HTR-8/SVneo (cell line): ENCODE measurements at places on chromosomes 1 and 21.

DNA sequence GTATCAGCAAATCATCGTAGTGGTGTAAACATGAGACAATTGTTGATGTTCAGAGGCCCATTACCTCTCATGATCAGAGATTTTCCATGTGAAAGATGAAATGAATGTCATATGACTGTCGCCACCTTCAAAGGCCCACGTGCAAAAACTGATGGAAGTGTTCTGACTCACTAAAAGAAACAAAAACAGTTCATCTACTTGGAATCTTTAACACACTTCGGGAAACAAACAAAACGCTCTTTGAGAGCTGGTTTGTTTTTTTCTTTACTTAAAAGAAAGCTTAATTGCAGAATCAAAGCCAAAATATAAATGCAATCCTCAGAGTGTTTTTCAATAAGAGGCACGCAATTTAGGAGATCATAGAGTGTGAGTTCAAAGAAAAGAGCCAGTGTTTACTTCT lies 100.8 kb downstream of the PLPPR4 start:
- DNase-seq, result no peak

DNA sequence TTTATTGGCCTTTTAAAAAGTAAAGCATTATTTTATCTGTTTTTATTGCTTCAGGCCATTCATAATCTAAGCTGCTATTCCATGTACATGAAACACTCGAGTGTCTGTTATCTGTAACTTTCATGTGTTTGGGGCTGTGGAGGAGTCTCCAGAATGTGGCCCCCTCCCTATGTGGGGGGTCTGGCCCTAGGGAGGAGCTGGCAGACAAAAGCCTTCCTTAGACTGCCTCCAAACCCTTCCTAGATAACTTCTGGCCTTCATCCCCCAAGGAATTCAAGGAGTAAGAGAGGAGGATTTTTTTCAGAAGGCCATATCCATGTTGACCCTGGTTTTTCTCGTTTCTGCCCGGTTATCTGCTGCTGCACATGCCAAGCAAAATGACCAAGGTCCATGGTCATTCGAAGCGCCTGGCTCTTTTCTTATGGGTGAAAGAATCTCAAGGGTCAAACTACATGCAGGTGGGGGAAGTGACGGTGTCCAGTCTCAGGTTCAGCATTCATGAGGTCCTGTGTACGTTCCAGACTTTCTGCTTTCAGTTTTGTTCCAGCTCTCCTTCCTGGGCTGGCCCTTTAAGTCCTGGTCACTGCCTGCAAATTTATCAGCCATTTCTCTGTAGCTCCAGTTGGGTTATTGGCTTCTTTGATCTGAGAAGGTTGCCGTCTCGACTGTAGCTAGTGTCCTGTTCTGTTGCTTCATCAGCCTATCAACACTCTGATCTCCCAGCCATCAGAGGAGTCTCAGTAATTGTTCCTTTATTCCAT lies 8.3 kb downstream of the TENT5C start:
- DNase-seq, result no peak

DNA sequence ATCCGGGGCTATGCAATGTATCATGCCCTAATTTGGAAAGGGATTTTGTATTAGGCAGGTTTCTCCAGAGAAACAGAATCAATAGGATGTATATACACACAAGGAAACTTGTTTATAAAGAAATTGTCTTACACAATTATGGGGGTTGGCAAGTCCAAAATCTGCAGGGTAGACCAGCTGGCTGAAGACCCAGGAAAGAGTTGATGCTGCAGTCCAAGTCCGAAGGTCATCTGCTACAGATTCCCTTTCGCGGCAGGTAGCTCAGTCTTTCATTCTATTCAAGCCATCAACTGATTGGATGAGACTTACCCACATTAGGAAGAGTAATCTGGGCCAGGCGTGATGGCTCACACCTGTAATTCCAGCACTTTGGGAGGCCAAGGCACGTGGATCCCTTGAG lies 54.6 kb upstream of the CXADR start:
- DNase-seq, result no peak

DNA sequence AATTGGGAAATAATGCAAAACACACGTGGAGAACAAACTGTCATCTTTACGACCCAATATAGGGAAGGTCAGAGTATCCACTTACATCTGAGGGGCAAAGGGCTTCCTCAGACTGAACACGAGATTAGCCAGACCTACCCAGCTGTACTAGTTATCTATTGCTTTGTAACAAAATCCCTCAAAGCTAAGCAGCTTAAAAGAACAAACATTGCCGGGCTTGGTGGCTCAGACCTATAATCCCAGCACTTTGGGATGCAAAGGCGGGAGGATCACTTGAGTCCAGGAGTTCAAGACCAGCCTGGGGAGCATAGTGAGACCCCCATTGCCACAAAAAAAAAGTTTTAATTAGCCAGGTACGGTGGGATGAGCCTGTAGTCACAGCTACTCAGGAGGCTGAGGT lies 262.8 kb downstream of the LTN1 start:
- DNase-seq, result no peak

DNA sequence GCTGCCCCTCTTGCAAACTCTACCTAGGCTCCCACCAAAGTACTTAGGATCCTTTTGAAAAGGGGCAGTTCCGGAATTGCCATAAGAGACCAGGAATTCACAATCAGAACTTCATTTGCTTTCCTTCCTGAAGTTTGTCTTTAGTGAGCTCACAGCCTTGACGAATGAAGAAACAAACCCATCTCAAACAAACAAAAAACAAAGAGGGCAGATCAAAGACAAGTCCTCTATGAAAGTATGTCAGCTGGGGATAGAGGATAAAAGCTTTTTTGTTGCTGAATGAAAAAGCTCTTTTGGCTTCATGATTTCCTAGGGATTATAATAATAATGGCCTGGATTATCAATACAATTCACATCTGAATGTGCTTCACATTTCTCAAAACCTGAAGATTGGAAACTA lies 357.9 kb upstream of the DUSP10 start:
- no peak for DNase-seq

DNA sequence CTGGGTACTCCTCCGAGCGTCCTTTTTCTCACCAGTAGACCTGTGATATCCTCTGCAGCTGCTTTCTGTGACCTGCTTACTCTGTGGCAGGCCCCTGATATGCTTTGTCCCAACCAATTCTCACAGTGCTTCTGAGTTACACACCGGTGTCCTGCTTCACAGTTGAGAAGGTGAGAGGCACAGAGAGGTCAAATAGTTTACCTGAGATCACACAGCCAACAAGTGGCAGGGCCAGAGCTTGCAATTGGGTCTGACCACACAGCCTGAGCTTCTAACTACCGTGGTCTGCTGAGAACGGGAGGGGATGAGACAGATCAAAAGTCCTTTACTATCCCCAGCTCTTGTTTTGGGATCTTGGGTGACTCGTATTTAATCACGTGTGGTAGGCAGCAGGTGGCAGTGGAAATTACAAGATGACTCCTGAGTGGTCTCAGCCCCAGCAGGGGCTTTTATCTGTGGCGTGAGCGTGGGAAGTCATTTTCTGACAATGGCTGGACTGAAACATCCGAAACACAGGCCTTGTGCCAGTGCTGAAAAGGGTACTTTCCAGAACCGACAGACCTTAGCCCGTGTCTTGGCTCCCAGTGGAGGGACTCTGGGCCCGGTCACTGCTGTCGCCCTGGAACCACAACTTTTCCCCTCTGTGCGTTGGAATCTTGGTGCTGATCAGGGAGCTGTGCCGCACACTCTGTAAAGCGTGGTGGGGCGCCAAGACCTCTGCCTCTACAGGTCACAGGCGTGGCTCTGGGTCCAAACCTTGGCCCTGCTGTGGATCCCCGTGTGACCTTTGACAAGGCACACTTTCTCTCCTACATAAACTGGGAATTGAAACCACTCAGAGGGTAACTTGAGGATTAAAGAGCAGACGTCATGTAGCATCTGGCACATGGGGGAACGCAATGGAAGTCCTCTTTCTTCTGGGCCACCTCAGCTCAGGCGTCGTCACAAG lies 11.9 kb downstream of the THEMIS2 start:
- DNase-seq, result no peak

- no peak for DNase-seq
These were observed 63.4 kb upstream of the STUM start for GRCh38 chr1:226485192-226485591.

- peak; percentile 77 for DNase-seq
These were observed 34.1 kb downstream of the OR2G3 start for GRCh38 chr1:247639381-247639981.

DNA sequence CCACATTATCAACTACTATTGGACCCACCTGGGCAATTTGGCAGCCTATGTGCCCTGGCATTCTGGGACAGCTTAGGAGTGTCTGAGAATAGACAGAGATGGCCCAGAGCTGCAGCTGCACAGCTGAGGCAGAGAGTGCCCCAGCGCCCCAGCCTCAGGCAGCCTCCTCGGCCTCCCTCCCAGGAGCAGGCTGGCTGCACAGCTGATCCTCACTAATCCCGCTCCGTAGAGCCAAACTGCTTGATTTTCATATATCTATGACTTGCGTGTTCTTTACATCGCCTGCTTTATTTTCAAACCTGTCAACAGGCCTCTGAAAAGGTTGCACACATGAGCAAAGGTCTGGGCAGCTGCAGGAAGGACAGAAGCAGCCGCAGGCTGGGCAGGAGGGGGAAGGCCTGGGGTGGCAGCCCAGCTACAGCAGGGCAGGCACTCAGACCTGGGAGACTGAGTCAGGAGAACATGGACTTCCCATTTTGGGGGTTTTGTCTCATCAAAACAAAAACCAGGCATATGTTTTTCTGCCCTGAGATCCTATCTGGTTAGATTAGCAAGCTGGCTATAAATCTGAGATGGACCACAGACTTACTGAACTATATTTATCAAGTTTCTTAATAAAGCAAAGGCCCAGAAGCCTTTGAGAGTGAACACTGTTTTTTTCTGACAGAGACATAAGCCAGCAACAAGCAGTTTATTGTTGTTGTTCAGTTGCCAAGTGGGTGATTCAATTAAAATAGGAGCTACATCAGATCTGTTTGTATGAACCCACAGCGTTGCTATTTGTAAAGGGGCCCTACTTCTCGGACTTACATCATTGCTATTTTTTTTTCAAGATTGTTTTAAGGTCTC lies 301.8 kb upstream of the DUSP10 start:
- no peak for DNase-seq

GRCh38 chr1:167465018-167465417 lies 53.3 kb downstream of the CD247 start:
- no peak for DNase-seq

- DNase-seq, result peak; percentile 25
These were observed 69.2 kb upstream of the SGIP1 start for GRCh38 chr1:66464802-66465201.

- peak; percentile 21 for DNase-seq
These were observed 698 bp downstream of the MOV10 start for GRCh38 chr1:112674986-112675727.

GRCh38 chr1:180310095-180310494 lies 80.0 kb downstream of the LHX4 start:
- DNase-seq, result no peak

DNA sequence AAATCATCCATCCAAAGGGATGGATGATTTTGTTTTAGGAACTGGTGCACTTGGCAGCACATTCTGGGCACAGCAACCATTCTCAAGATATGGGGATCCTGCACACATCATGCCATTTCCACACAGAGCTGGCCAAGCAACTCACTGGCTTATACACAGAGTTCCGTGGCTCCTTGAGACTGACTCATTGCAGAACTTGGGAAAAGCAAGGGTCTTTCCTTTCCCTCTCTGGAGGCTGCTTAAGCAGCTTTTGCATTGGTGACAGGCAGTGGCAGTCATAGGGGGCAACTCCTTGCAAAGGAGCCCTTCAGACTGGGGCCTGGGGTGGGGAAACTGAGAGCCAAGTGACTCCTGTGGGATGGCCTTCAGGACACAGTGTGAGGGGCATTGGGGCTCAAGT lies 1.9 kb upstream of the MAD2L2 start:
- no peak for DNase-seq

DNA sequence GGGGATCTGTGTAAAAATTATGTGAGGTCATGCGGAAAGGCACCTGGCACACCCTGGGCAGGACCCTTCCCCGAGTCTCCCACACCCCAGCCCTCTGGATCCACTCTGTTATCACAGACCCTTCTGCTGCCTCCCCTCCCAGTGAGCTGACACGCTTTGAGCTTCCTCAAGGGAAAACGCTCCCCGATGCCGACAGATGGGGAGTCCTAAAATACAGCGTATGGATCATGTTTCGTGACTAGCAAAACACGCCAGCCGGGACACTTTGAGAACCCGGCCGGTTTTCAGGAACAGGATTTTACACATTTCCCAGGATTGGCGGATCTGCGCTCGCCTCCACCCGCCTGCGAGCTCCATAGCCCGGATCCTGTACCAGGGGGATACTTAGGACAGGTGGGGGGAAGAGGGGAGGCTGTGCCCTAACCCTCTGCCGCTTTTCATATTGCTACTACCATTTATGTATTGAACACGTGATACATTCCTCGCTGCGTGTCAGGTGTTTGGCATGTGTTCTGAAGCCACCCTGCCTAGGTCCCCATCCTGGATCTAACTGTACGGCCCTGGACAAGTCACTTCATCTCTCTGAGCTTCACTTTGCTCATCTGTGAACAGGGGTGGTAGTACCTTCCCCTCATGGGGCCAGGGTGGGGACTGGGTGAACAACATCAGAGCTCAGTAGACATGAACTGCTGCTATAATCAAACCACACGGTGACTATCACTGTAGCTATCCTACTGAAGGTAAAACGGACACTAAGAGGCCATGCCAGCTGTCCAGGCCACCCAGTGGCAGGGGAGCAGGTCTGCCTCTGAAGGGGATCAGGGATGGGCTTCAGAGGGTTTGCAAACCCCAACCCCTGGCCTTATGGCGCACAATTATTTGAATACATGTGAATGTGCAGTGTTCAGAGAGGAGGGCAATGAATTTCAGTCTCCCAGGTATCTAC lies 63.2 kb downstream of the SSBP3 start:
- no peak for DNase-seq

DNA sequence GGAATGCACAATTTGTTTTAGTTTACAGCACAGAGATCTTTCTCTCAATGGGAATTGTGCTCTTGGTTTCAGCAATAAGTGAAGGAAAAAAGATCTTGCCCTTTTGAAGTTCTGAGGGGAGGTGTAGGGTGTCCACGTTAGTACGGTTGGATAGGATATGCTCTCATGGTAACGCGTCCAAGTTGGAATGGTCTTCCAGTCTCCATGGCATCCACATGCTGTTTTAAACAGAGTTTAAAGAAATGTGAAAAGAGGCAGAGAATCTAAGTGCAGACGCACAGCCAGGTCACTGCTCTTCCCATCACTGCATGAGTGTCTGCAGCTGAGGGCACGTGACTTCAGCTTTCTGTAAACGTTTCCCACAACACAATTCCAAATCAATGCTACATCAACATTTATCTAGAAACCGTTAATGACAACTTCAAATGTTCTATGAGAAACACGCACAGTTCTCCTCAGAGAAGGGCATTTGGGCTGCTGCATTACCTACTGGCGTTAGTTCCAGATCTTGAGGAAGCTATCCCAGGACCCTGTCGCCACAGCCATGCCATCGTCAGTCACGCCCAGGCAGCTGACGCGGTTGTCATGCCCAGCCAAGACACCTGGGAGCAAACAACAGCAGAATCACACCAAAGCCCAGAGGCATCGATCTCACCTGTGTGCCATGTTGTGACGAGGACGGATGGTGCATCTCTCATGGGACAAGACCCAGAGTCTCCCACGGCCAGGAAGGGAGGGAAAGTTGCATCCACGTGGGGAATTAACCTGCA lies 8.8 kb upstream of the NADK start:
- DNase-seq, result no peak
